WERI-Rb-1 (cell line): ENCODE measurements at places on chromosomes 3 and 15.

GRCh38 chr15:59918994-59919951 is 84.8 kb upstream of the FOXB1 start:
- no peak for DNase-seq

DNA sequence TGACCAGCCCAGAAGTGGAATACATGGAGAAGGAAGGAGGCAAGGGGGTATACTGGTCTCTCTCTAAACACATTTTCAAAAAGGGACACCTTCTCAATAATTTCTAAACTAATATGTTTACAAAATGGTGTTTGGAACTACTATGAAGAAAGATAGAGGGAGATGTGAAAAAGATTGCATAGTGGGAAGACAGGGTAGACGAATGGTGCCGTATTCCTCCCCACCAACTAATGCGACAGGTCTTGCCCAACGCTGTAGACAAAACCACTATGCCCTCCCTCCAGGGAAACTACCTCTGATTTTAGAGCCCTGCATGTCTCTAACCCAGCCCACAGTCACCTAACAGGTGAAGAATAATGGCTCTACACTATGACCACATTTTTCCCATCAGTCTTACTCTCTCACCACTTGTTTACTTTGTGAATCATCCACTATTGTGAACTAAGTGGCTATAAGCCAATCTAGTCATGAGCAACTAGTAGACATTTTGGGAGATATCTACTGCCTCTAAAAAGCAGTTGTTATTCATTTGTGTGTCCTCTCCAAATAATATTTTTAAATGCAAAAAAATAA is 108.2 kb upstream of the UBE2E2 start:
- DNase-seq, result no peak

DNA sequence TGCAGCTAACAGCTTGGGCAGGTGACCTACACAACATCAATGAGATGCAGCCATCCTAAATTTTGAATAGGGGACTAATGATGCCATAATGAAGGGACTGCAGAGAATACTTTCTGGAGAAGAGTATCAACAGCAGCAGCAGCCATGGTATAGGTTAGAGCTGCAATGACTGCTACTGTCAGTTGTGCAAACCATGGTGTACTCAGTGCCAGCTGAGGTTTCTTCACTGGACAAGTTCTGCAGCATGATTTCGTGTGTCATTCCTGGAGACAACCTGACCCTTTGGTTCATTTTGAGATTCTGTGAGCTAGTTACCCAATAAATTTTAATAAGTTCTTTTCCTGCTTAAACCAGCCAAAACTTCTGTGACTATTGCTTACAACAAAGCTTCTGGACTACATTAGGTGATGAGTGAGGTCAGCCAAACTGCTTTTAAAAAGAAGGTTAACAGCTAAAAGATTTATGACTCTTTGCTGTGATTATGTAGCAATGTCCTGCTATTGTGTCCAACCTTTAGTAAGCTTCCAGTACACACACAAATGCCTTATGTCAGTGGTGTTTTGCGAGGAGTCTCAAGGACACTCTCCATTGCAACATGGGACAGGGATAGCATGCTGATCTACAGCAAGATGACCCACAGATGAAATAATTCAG is 4.8 kb upstream of the DAZL start:
- no peak for DNase-seq

GRCh38 chr15:52370010-52370409 is 74.4 kb upstream of the MYO5C start:
- no peak for DNase-seq

DNA sequence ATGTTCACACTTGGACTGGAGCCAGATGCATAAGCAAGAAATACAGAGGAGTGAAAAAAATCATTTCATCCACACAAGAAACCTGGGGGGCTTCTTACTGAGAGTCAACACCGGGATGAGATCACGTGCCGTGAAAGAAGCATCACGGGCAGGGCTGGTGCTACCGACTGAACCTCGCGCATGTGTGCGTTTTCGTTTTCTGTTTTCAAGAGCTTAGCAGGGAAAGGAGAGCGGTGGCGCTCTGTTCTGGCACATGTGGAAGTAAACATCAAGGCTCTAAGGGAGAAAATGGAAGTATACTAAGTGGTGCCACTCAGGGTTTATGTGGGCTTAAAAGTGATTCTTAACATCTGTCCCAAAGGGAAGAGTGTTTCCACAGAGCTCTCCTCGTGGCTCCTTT is 55.9 kb downstream of the VGLL4 start:
- no peak for DNase-seq

- no peak for DNase-seq
Measured at GRCh38 chr3:25403968-25404367, 24.1 kb upstream of the RARB start.

GRCh38 chr3:136281966-136282520 is 31.9 kb downstream of the PCCB start:
- DNase-seq, result no peak

GRCh38 chr3:123154020-123154985 is 47.4 kb upstream of the SEC22A start:
- DNase-seq, result no peak

DNA sequence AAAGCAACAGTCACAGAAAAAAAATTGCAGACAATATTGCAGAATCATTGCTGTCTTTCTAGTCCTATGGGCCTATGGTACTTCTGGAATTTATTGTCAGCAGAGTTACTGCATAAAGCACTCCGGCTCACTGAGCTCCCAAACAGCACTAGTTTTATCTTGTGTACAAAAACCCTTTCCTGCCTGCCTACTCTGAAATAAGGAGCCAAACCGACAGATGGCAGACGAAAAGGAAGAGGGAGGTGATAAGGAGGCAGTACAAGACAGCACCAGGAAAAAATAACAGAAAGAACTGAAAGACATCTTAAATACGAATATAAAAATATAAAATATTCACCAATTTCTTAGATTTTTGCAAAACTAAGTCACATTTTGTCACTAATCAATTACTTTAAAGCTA is 15.6 kb downstream of the HERC1 start:
- DNase-seq, result peak; percentile 44

GRCh38 chr3:120568598-120568997 is 27.5 kb upstream of the NDUFB4 start:
- DNase-seq, result no peak

- no peak for DNase-seq
Measured at GRCh38 chr3:62493109-62493801, 119.9 kb upstream of the FEZF2 start.

GRCh38 chr3:193789455-193789854 is 196.4 kb downstream of the OPA1 start:
- no peak for DNase-seq

GRCh38 chr3:48408823-48409281 is 21.0 kb downstream of the PLXNB1 start:
- DNase-seq, result peak; percentile 44

- DNase-seq, result no peak
Measured at GRCh38 chr3:23835087-23835486, 29.3 kb downstream of the UBE2E1 start.

- no peak for DNase-seq
Measured at GRCh38 chr3:23837691-23838090, 31.9 kb downstream of the UBE2E1 start.

DNA sequence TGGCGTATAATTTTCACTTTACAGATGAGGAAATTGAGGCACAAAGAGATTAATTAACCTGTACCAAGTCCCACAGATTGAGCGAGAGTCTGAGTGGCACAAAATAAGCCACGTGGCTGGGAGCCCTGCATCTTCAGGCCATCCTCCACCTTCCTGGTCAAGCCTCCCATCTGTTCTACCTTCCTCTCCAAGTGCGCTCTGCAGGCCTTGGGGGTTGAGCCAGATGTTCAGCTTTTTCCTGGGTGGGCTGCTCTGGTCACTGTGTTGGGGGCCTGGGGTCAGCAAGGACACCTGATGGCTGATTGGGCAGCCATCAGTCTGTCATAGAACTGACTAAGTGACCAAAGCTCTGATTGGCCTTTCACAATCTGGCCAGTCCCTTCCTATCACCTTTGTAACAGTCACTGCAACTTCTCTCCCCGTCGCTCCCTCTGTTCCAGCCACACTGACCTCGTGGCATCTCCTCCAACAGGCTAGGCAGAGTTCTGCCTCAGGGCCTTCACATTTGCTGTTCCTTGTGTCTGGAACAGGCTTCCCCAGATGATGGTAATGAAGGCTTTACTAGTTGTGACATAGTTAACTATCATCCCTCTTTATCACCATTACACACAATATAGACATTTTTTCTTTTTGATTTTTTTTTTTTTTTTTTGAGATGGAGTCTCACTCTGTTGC is 46.8 kb downstream of the SCN5A start:
- no peak for DNase-seq

GRCh38 chr15:66647358-66647757 is 54.7 kb upstream of the SMAD6 start:
- DNase-seq, result no peak

DNA sequence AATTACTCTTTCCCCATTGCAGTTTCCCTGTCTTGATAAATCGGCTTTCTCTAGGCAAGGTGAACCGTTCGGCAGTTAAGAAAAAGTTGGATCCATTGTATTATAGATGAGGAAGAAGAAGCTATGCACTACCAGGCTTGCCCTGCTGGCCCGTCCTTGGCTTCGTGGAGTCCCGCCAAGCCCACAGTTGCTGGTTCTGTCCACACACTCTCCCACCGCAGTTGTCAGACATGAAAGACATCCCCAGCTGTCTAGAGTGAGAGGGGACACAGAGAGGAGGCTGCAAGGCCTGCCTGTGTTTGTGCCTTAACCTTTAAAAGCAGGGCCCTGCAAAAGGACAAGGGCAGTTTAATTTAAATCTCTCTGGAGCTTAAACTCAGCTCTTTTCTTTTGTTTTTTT is 47.2 kb upstream of the PLCL2 start:
- no peak for DNase-seq

DNA sequence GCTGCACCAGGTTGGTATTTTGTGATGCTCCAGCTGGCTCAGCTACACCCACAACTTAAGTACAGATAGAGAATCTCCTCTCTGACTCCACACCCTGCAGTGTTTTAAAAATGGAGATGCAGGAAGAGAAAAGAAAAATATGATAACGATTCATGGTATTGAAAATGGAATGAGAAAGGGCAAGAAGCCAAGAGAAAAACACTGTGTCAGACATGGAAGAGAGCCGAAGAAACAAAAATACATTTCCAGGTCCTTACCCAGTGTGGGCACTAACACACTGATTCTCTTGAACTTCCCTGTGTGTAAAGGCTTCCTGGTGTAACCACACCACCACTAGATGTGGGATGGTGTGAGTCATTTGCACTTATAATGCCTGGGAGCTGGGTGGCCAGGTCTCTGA is 93.1 kb downstream of the GMPS start:
- DNase-seq, result no peak

- DNase-seq, result peak; percentile 25
Measured at GRCh38 chr15:51229907-51230330, 108.5 kb downstream of the CYP19A1 start.

DNA sequence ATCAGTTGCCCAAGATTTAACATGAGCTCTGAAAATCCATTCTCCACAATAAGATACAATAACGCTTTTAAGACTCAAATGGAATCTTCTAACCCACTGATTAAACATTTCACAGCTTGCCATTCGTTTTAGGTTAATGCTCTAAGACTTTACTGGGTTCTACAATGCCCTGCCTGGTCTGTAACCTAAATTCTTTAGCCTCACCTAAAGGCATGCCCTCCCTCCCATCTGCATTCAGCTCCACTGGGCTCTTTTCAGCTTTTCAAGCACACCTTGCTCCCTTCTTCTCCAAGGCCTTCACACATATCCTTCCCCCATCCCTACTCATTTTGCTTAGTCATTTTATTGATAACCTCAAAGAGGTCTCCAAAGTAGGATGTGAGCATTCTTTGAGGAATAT is 290.9 kb downstream of the LSAMP start:
- no peak for DNase-seq

GRCh38 chr15:98666841-98667240 is 18.5 kb downstream of the IGF1R start:
- DNase-seq, result no peak

DNA sequence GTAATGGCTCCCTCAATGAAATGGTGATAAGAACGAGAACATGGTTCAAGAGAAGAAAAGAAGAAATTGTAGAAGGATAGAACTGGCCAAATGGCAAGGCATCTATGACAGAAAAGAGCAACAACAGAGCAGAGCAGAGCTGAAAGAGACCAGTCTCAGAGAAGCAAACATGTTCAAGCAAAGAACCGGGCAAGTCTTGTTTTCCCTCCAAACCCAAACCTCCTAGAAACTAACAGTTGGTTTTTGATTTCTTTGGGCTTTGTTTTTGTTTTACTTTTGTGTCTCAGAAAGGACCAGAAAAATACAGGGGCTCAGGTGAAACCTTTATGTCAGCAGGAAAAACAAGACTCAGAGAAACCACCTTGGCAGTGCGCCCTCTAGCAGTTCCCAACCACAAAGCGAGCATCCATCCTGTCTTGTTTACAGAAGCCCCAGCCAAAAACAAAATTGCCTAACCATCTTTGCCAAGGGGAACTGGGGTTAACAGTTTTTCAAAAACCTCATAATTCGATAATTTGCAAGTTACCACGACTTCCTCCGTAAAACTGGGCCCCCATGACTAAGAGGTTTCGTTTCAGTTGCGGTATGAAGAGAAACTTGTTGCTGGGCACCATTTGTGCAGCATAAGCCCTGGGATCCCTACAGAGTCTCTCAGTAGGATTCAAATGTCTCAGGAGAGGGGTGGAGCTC is 159.2 kb upstream of the SLC24A5 start:
- DNase-seq, result no peak

DNA sequence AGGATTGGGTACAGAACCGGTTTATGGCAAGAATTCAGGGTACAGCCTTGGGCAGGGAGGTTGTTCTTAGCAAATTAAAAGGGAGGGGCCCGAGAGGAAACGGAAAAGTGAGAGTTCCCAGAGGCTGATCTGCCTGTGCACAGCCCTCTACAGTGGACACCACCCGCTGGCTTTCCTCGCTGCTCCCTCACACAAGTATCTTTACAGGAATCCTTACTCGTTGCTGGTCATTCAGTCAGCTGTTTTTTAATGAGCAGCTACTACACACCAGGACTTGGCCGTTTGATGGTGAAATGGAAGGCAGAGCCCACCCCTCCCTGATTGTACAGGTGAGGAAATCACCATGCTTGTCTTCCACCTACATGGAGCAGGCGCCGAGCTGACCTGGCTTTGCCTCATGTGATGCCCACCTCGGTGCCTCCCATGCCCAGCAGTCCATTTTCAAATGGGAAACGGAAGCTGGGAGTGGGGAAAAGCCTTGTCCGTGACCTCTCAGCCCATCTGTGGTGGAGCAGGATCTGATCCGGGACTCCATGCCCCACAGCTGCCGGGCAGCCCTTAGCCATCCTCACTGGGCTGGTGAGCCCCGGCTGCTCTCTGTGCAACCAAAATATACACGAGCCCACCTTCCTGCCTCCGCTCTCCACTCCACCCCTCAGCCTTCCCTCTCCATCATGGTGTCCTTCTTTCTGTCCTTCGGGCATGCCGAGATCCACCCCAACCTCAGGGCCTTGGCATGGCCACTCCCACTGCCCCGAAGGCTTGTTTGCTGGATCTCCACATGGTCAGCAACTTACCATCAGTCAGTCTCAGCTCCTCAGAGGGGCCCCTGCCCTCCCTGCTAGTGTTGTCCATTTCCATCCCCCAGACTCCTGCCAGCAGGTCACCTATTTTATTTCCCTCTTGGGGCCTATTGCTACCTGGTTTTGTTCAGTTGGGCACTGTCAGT is 33.3 kb upstream of the FGD5 start:
- DNase-seq, result no peak

- no peak for DNase-seq
Measured at GRCh38 chr15:32716216-32716914, 1.4 kb upstream of the GREM1 start.
